ENCODE measurements at places on chromosomes 11 and 22.

DNA sequence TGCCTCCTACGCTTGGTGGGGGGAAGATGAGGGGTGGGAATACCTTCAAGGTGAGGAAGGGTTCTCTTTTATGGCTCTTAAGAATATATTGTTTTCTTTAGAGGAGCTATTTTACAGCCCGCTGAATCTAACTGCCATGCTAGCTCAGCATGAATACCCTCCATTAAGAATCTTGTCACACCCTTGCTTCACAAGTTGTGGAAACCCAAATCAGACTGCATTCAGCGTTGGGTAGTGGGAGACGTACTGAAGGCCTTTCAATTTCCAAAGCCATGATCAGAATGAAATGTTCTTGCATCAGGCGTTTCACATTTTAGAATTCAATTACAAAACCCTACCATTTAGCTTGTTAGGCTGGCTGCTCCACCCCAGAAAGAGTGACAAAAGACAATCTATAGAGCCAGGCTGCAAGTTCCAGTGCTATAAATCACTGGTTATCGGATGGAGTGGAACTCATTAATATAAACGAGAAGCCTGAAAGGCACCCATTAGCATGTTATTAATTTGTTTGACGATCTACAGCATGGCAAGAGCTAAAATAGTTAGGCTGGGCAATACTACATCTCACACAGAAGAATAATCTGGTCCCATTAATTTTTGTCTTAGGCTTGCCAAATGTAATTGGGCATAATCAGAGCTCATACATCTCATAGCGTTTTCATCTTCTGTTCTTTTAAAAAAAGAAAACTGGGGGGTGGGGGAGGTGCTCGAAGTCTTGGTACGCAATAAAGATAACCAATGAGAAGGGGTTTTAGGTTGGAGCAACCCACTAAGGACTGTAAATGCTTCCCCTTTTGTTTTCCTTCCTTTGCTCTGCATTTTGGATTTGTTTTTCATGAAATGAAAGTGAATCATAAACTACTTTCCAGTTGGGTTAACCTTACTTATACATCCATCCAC, 57.5 kb downstream of the ABTB2 start:
- DNase-seq = no peak

GRCh38 chr11:110337570-110338193, 41.3 kb upstream of the RDX start:
- DNase-seq = no peak

- peak; percentile 55 for DNase-seq
These were observed 283.5 kb downstream of the TTC28 start for GRCh38 chr22:28395920-28396753.

- no peak for DNase-seq
These were observed 8.6 kb downstream of the TAB1 start for GRCh38 chr22:39408173-39408572.

DNA sequence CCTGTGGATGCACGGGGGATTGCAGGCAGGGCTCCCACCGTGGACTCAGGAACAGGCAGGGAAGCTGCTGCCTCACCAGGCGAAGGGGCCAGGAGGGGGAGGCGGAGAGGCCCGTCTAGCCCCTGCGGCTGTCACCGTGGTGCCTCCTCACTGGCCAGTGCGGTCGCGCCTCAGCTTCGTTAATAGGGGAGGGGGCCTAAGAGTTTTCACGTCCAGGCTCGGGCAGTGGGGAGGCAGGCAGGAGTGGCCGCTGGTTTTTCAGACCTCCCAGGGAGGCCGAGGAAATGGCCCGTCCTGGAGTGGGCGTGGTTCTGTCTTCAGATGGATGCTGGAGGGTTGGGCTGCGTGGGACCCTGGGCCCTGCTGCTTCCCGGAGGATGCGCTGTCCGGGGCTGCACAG, 91.1 kb upstream of the B3GAT1 start:
- DNase-seq = no peak

DNA sequence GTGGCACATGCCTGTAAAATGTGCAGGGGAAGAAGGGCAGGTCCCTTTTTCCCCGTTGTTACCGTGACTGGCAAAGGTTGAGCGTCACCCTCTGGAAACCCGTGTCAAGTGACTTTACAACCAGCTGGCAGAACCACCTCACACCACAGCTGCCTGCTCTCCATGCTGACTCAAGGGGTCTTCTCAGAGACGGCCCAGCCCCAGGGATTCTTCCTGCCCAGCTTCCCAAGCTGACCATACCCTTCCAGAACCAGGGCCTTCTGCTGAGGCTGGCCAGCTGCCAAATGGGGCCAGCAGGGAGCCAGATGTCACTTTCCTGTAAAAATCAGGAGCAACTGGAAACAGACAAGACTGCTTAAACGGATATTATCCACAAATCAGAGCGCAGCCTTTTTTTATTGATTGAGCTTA, 6.3 kb downstream of the PC start:
- peak; percentile 43 for DNase-seq

DNA sequence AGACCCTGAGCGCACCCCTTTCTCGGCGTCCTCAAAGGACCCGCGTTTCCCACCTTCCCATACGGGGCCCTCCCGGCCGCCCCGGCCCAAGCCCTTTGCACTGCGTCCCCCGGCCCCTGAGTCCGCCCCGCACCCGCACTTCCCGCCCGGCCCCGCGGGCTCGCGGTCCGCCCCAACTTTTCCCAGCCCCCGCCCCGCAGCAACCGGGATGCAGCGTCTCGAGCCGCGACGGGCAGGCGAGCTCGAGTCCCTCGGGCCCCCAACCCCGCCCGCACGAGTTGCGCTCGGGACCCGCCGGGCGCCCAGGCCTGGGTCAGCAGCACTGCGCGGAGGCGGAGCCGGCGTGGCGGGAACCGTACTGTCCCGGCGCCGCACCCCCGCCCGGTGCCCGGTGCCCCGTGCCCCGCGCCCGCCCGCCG, 371 bp downstream of the SMCO4 start:
- peak; percentile 65 for DNase-seq

DNA sequence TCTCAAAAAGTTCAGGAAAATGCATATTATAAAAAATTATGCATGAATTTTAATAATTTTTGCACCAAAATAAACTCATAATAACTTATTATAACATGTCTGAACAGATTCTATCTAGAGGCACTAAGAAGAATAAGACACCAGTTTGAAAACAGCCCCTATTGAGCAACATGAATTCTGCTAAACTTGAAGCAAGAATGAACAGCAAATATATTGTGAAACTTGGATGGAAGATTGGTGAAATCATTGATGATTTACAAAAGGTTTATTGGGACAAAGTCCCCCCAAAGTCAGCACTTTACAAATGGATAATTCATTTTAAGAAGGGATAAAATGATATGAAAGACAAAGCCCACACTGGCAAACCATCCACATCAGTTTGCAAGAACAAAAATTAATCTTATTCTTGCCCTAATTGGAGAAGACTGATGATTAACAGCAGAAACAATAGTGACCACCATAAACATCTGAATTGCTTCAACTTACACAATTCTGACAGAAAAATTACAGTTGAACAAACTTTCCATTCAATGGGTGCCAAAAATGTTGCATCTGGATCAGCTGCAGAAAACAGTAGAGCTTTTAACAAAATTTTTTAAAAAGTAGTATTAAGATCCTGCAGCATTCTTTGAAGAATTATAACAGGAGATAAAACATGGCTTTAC, 257.5 kb upstream of the FAT3 start:
- DNase-seq = no peak

DNA sequence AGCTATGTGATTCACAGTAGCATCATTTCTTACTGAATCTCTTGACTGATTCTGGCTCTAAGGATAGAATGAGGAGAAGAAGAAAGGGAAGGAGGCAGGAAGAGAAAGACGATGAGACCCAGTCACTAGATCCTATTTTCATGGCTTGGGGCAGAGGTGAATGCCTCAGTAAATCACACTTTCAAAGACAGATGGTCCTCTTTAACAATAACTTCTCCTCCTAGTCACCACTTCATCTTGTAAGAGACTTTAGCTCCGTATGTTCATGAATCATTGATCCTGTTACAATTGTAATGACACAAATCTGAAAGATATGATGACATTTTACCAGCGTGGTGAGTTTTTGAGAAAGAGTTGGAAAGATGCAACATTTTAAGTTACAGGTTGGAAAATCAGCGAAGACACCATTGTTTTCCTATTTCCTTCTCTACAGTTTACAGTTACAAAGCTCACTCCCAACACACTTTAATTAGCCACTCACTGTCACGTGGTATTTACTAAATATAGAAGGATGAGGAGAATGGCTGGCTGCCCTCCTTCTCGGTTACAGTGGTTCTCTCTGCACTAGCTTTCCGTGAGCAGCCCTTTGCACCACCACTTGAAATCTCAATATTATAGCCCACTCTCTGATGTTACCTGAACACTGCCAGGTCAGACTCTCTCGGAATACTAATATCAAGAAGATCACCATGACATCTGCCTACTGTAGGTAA, 205.8 kb downstream of the CADM1 start:
- no peak for DNase-seq
